ENCODE measurements at places on chromosomes 12 and 14.

GRCh38 chr12:52521175-52521567 is 977 bp upstream of the KRT5 start:
- no peak for DNase-seq

DNA sequence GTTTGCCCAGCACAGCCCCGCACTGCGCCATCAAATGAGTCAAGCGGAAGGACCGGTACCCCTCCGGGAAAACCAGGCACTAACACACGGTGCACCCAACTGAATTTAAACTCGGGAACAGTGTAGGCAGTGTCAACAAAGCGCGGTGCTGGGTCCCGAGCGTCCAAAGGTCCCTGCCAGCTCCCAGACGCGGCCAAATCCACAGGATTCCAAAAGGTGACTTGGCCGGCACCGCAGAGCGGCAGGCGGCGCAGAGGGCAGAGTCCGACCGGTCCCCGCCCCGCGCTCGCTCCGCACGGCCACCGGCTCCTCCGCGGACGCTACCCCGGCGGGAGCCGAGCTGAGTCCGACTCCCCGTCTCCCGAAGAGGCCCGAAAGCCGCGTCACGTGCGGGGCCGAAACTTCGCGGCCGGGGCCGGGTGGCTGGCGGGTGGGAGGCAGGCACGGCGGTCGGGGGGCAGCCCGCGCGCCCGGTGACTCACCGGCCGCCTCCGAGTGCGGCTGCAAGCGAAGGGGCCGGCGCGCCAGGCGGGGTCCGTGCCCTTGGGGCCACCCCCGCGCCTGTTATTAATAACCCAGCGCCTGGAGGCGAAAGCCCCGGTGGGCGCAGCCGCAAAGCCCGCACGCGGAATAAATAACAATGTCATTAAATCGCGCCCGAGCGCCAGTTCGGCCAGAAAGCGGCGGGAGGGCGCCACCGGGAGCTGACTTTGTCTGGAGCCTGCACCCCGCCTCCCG is 863 bp downstream of the DENND5B start:
- no peak for DNase-seq

DNA sequence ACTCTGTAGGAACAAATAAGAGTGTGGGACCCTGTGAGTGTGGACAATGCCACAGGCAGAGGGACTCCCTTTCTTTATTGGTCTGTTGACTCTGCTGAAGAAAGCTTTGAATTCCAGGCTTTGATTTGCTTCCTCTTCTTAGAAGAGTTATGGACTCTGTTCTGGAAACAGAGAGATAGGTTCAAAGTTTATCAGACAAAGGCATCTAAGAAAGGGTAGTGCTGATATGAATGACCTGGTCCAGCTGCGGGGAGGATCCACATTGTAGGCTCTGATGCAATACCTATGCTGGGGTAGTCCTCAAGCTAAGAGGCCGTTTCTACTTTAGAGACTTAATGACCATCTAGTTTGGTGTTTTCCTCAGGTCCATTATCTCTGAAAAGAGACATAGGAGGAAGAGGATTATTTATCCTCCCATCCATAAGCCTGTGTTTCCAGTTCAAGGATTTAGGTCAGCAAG is 10.7 kb upstream of the IKZF4 start:
- no peak for DNase-seq

DNA sequence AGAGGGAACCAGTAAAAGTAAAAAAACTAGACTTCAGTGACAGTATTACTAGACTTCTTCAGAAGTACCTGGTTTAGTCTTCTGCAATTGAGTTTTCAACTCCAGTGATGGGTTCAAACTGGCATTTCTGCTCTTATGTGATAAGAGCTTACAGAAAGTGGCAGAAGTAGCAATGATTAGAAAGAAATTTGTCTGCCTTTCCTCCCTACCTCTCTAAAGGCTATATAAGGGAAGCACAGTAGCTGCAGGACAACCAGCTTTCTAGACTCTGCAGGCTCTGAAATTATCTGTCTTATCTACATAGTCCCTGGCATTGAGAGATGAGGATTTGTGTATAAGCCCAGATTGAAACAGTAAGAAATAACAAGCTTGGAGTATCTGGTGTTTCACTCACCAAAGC is 107.5 kb downstream of the DAAM1 start:
- no peak for DNase-seq

DNA sequence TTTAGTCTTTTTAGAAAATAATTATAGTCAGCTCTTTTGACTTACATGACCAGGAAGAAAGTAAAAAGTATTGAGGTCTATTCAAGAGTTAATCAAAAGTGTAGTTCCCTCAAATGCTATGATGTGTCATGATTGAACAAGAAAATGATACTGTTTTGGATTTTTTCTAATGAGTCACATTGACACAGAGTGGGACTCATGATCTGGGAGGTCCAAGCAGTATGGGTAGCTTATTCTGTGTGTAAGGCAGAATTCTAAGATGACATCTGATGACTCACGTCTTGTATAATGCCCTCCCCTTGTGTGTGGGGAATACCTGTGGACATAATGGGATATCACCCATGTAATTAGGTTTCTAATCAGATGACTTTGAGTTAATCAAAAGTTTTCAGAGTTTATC is 178.1 kb upstream of the DDHD1 start:
- no peak for DNase-seq

DNA sequence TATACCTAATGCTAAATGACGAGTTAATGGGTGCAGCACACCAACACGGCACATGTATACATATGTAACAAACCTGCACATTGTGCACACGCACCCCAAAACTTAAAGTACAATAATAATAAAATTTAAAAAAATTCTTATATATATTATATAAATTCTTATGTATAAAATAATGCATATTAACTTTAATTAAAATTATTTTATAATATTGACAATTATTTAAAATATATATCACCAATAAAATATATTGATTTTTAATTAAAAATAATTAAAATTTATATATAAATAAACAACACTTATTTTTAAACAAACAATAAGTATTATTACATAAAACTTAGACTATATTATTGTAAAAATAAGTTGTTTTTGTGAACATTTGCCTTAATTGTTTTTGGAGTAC is 188.8 kb downstream of the SYT1 start:
- DNase-seq = no peak

GRCh38 chr12:7959701-7960121 is 23.7 kb upstream of the SLC2A3 start:
- peak; percentile 52 for DNase-seq

- DNase-seq = no peak
These were observed 45.0 kb downstream of the GIT2 start for GRCh38 chr12:109951136-109951535.

GRCh38 chr12:92096346-92097136 is 49.1 kb downstream of the BTG1 start:
- DNase-seq = no peak

DNA sequence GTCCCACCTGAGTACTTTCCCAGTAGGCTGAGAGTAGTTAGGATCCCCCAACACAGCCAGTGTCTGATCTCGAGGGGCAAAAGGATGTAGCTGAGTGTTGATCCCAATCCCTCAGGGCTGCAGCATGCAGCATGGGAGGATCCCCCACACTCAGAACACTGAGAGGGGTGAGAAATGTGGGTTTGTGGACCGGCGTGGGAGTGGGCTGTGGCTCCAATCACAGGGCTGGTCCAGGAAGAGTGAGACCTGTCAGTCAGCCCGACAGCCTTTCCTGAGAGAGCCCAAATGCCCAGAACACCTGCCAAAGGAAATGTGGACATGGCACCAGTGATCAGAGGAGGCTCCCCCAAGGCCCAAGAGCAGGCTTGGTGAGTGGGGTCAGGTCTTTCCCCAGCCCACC is 228.3 kb upstream of the MGAT4C start:
- DNase-seq = no peak

- DNase-seq = no peak
These were observed 3.7 kb downstream of the MAX start for GRCh38 chr14:65098586-65098985.

- no peak for DNase-seq
These were observed 31.1 kb upstream of the DHRS7 start for GRCh38 chr14:60196291-60196690.

DNA sequence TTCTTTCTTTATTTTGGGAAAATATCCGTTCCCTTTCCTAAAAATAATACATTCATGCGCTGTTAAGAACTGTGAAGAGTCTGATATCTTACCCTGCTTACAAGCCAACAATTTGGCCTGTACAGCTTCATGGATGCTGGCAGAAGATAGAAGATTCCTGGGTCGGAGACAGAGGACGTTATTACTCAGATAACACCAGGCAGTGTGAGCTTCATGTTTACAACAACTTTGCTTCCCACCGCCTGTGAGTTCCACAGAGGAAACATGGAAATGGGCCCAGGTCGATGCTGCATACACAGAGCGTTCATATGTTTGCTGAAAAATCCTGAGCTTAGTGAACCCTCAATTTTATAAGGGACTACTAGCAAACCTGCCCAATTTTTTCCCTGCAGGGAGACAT is 705.6 kb upstream of the SEL1L start:
- DNase-seq = no peak

DNA sequence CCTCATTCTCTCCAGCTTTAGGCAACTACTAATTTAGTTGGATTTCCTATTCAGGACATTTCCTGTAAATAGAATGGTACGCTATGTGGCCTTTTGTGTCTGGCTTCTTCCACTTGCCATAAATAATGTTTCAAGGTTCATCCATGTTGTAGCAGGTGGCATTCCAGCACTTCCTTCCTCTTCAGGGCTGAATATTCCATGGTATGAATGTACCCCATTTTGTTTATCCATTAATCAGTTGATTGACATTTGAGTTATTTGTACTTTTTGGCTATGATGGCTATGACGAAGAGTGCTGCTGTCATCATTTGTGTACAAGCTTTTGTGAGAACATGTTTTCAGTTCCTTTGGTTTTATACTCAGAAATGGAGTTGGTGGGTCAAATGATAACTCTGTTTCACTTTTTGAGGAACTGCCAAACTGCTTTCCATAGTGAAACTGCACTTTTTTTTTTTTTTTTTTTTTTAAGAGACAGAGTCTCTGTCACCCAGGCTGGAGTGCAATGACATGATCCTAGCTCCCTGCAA is 6.5 kb upstream of the CDK2AP1 start:
- no peak for DNase-seq

DNA sequence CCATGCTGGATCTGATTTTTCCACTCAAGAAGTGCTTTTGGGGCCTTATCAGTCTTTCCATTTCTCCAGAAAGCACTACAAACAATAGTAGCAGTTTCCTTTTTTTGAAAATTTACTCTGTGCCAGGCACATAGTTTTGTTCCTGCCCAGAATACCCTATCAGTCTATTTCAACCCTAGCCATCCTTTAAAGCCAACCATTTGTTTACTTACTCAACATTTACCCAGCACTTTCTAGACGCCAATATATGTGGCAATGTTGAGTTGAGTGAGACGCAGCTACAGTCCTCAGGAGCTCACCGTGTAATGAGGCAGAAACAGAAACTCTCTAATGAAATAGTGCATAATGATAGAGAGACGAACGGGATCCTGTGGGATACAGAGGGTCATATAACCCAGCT is 32.9 kb upstream of the CHST11 start:
- no peak for DNase-seq

GRCh38 chr12:18951218-18951617 is 178.3 kb upstream of the PLEKHA5 start:
- DNase-seq = no peak

DNA sequence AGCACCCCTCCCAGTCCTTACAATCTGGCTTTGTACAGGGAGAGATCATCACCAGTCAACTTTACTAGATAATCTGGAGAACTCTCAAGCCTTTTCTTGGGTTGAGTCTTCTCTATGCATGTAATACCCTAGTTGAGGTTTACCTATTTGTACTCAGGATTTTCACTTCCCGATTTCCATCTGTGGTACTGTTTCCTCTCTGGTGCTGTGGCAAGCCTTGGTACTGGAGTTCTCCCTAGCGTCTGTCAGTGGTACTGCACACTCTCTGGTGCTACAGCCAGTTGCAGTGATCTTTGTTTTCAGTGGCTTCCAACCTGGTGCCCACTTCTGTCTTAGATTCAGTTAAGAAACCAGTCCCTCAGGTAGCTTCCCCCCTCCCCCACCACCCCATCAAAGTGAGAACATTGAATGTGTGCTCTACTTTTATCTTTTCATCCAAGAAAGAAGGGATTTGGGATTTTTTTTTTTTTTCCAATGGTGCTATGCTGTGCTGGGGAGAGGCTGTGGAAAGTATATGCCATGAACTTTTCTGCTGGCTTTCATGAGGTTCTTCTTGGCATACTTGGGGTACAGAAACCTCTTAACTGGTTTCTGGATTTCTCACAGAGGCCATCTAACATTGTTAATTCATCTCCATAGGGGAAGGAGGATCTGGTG is 69.4 kb upstream of the EVL start:
- DNase-seq = peak; percentile 66

DNA sequence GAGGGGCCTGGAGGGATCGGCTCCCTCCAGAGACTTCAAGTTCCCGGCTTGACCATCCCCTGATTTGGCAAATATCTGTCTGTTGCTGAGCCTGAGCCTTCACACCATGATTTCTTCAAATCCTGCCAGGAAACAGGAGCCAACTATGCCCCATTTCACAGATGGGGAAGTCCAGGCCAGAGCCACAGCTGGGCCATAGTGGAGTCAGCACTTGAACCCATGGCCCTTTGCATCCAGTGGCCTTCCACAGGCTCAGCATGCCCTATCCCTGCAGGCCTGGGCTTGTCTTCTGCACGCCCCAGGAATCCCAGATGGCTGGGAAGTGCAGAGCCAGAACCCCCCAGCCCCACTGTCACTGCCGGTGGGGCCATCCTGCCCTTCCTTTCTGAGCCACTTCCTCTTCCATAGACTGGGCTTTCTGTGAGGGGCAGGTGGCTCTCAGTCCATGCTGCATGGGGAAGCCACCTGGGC is 44.9 kb downstream of the CYP46A1 start:
- no peak for DNase-seq

GRCh38 chr12:63124778-63125177 is 26.2 kb downstream of the AVPR1A start:
- DNase-seq = no peak

GRCh38 chr12:48001505-48002413 is 2.5 kb downstream of the COL2A1 start:
- DNase-seq = no peak

DNA sequence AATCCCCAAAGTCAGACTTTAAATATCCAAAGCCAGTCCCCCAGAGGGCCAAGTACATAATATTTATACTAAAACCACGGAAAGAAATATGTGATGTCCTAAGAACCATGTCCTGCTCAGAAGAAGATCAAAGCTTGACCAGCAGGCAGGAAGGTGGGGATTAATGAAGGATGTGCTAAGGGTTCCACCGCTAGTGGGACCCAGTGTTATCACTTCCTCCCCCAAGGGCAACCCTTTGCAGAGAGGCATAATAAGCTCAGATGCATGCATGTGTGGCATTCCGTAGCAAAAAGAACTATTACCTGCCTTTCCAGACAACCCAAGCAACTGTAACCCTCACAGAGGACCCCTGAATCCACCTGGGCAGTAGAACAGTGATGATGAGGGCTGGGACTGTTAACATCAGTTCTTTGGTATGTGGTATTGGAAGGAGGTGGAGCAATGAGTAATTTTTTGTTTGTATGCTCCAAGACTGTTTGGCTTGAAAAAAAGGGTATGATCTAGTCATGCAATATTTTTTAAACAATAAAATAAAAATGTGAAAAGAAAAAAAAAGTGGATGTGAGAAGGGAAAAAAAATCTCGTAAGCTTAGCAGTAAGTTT is 71.7 kb upstream of the ETV6 start:
- DNase-seq = no peak

GRCh38 chr14:63205044-63205575 is 867 bp downstream of the RHOJ start:
- no peak for DNase-seq

GRCh38 chr14:91205459-91205858 is 39.0 kb downstream of the GPR68 start:
- no peak for DNase-seq

- no peak for DNase-seq
These were observed 384.6 kb downstream of the APAF1 start for GRCh38 chr12:99029511-99030271.

- DNase-seq = peak; percentile 33
These were observed 379.8 kb downstream of the VRK1 start for GRCh38 chr14:97177016-97177415.

Measured in activated gamma-delta T cell treated with Interleukin-2 at 50 U/mL for 16 hours (primary cell).